ENCODE measurements at places on chromosomes 12 and 14. TPM values are rescaled to one million over a fixed set of nuclear protein-coding genes. Genes with fewer than 3 reads are reported as not detected.

DNA sequence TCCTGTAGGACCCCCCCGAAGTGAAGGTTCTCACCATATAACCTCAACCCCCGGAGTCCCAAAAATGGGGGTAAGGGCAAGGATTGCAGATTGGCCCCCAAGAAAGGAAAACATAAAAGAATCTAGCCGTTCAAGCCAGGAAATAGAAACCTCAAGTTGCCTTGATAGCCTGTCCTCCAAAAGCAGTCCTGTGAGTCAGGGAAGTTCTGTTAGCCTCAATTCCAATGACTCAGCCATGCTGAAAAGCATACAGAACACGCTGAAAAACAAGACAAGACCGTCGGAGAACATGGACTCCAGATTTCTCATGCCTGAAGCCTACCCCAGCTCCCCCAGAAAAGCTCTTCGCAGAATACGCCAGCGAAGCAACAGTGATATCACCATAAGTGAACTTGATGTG, 344.2 kb upstream of the RGS6 start:
- no peak for DNase-seq

DNA sequence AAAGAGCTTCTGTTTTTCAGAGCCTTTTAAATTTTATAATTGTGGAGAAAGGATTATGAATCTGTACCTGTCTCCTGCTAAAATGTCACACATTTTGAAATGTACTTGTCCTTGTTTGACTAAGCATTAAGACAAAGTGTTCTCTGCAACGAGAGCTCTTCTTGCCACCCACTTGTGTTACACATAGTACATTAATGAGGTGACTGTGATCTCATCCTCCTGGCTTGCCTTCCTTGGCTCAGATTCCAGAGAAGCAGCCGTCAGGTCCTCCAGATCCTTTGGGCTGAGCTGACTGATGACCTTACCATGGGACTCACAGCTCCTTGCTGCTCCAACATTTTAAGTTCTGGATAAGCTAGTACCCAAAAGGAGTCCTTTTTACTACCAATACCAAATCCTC, 81.4 kb downstream of the BBS10 start:
- peak; percentile 72 for DNase-seq

DNA sequence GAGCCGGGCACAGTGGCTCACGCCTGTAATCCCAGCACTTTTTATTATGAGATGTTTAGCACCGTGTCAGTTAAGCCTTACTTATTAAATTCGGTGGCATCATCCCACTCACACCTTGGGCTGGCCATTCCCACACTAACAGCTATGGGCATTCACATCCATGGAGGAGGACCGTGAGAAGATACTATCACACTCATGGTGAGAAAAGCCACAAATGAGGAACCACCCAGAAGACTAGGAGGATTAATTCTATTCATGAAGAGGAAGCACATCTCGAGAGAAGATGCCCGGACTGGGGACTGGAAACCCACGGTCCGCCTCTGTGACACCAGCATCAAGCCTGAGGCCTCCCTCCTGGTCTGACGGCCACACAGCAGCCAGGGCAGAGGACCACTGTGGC, 4.9 kb downstream of the CDC42BPB start:
- no peak for DNase-seq

DNA sequence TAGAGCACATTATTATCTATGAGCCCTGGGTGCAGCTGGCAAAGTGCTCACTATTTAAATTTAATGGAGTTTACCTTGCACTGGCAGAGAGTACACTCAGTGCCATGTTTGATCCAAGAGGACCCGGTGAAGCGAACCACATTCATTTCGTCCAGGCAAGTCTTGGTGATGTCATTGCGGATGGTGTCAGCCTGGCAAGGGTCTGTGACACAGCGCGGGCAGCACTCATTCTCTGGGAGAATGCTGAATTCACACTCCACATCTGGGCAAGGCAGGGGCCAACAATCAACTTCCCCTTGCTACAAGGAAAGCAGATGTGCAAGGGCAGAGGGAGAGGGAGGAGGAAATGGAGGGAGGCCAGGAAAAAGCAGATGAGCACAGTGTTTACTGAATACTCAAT, 356.2 kb downstream of the NELL2 start:
- no peak for DNase-seq

- no peak for DNase-seq
Observed at GRCh38 chr12:46296822-46297221, 28.0 kb upstream of the SLC38A1 start.

GRCh38 chr12:29301114-29301513, 79.9 kb downstream of the ERGIC2 start:
- DNase-seq = no peak

DNA sequence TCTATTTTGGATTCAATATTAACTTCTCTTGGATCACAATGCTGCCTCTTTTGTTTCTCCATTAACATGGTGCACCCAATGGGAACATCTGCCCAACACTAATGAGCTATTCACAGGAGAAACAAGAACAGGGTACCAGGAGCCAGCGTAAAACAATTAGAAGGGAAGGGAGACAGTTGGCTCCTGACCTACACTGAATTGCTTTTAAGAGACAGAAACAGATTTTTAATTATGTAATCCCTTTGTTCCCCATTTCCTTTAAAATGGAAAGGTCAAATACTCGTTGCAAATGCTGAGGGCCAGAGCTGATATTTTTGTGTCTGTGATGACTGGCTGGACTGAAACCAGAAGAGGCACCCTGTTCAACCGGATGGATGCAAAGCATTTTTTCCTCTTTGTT, 108.3 kb downstream of the SEC23A start:
- DNase-seq = no peak

The BRF1 gene
- 11.3 TPM for polyA plus RNA-seq

The AICDA gene
- polyA plus RNA-seq = not detected

The LALBA gene
- not detected for polyA plus RNA-seq

The HCAR1 gene
- 4.3 TPM for polyA plus RNA-seq

The SERPINA9 gene
- 0.08 TPM for polyA plus RNA-seq

Measured in mammary epithelial cell (primary cell).